ENCODE measurements at places on chromosomes 5 and 9.

DNA sequence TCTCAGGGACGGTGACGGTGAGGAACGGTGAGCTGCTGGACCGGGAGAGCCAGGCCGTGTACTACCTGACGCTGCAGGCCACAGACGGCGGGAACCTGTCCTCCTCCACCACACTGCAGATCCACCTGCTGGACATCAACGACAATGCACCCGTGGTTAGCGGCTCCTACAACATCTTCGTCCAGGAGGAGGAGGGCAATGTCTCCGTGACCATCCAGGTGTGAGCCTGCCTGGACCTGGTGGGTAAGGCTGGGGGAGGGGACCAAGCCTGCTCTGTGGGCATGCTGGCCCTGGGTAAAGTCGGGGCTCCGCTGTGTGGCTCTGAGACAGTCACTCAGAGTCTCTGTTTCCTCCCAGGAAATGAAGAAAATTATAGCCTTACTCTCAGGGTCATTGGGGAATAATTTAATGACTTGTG lies 29.3 kb downstream of the CDHR2 start:
- DNase-seq = peak; percentile 67

DNA sequence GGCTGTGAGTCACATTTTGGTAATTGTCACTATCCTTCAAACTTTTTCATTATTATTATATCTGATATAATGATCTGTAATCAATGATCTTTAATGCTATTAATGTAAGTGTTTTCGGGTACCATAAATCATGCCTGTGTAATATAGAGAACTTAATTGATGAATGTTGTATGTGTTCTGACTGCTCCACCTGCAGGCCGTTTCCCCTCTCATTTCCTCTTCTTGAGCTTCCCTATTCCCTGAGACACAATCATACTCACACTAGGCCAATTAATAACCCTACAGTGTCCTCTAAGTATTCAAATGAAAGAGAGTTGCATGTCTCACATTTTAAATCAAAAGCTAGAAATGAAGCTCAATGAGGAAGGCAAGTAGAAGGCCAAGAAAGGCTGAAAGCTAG lies 420.9 kb upstream of the SGCD start:
- DNase-seq = peak; percentile 25

DNA sequence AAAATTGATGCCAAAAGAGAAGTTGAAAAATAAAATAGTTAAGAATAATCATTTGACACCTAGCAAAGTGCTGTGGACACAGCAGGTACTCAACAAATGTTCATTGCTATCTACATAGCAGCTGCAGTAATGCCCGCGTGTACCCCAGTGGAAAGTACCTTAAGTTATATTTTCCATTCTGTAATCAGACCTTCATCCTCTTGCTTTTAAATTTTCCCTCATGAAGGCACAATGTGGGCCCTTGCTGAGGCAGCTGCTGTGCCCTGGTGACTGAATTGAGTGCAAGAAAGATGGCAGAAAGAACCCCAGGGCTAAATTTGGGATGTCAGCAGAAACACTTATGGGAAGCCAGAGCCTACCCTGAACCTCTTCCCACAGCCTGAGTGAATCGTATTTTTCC lies 65.9 kb downstream of the CYFIP2 start:
- DNase-seq = no peak

GRCh38 chr9:98707166-98708102 lies 1.3 kb downstream of the GABBR2 start:
- peak; percentile 85 for DNase-seq

- DNase-seq = no peak
These were observed 116.6 kb upstream of the ABCA1 start for GRCh38 chr9:105044518-105044917.

GRCh38 chr5:93829346-93829745 lies 87.9 kb upstream of the POU5F2 start:
- DNase-seq = no peak

DNA sequence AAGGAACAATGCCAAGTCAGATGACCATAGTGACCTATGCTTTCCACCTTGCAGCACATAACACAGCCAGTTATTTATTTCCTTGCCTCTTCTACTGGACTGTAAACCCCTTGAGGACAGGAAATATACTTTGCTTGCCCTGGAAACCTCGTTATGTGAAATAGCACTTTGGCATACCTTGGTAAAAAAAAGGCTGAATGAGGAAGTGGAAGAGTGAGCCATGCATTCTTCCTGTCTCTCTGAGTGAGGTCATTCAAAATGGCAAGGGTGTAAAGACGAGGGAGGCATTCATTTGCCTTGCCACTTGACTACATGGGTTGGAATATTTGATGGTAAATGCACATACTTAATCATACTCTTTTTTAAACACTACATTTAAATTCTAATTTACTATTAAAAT lies 42.8 kb upstream of the SVEP1 start:
- DNase-seq = no peak

- DNase-seq = no peak
These were observed 275.2 kb downstream of the CSNK1G3 start for GRCh38 chr5:123787136-123787535.

DNA sequence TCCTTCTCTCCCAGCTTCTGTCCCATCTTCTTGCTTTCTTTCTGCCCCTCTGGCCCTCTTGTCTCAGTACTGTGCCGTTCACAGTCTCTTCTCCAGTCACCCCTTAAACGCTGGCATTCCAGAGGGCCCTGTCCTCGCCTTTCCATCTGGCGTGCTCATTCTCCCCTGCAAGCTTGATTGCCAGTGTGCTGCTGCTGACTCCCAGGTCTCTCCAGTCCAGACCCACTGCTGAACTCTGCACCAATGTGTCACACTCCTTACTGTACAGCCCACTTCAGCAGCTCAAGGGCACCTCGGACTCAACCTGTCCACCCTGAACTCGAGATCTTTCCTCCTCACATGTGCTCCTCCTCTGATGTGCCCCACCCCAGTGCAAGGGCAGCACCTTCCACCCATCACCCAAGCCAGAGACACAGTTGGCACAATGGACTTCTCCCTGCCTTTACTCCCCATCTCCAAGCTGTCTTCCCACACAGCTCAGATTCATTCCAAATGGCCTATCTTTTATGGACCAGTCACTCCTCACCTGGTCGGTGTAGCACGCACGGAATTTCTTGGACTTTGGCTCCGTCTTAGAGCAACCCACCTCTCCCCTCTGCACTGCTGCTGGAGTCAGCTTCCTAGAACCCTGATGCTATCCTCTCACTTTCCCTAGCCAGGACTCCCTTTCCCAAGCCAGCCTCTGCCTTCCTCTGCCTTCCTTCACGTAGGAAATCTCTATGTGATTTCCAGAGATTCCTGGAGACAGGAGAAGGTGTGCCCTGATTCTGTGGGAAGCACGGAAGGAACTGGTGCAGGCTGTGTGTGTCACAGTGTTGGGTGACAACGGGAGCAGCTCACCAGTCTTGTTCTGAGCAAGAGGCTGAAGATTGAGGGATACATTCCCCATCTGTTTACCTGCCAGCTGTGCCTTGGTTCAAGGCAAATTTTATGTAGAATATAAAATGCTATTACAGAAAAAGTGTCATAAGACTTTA lies 26.0 kb upstream of the SLC2A8 start:
- DNase-seq = no peak

GRCh38 chr5:76425928-76426804 lies 23.1 kb downstream of the IQGAP2 start:
- no peak for DNase-seq

GRCh38 chr5:159430361-159431012 lies 100.2 kb upstream of the IL12B start:
- no peak for DNase-seq

DNA sequence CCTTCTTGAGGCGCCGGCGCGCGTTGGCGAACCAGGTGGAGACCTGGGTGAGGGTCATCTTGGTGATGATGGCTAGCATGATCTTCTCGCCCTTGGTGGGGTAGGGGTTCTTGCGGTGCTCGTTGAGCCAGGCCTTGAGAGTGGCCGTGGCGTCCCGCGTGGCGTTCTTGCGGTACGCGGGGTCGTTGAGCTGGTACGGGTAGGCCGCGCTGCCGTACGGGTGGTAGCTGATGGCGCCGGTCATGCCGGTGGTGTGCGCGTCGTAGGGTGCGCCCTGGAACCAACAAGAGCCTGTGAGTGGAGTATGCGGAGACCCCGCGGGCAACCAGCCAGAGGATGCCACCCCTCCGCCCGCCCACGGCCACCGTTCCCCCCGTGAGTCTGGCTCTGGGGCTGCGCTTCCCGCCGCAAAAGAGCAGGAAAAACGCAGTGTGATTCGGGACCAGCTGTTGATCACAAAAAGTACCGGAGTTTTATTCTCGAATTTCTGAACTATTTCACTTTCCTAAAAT lies 1.9 kb downstream of the IRX2 start:
- no peak for DNase-seq

GRCh38 chr5:143921525-143922311 lies 109.8 kb downstream of the HMHB1 start:
- no peak for DNase-seq

DNA sequence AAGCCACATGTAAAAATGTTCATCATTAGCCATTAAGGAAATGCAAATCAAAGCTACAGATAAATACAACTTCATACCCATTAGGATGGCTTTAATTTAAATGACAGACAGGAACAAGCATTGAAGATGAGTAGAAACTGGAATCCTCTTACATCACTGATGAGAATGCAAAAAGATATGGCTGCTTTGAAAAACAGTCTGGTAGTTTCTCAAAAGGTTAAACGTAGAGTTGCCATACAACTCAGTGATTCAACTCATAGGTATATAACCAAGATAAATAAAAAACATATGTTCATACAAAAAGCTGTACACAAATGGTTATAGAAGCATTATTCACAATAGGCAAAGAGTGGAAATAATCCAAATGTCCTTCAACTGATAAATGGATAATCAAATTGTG lies 228.8 kb upstream of the ZNF462 start:
- no peak for DNase-seq

DNA sequence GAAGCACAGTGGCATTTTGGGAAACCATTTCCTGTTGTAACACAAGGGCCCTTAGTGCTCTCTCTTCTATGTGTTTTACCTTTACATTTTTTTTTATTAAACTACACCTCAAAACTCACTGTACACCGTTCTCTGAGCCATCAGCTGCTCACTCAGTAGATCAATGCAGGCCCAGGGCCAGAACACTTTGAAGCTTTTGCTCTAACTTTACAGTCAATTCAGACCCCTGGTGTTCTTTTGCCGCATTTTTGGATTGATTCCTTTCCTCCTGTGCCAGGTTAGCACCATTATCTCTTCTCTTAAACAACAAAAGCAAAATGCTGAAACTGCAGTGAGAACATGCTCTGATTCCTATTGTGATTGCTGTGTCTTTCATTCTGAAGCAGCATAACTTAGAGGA lies 269.8 kb upstream of the RGMB start:
- DNase-seq = no peak

GRCh38 chr9:136170006-136170901 lies 34.7 kb downstream of the LHX3 start:
- peak; percentile 93 for DNase-seq

All from D341Med (cell line).